GM12878 (cell line): ENCODE measurements at places on chromosomes 13 and 19. TPM values are rescaled to one million over a fixed set of nuclear protein-coding genes. Genes with fewer than 3 reads are reported as not detected.

Gene STOML3
- not detected in 2 replicates for total RNA-seq

Gene NKPD1
- 0.05 and 0.13 TPM in 2 replicates for total RNA-seq

Gene OR7D2
- total RNA-seq, result not detected in 2 replicates

DNA sequence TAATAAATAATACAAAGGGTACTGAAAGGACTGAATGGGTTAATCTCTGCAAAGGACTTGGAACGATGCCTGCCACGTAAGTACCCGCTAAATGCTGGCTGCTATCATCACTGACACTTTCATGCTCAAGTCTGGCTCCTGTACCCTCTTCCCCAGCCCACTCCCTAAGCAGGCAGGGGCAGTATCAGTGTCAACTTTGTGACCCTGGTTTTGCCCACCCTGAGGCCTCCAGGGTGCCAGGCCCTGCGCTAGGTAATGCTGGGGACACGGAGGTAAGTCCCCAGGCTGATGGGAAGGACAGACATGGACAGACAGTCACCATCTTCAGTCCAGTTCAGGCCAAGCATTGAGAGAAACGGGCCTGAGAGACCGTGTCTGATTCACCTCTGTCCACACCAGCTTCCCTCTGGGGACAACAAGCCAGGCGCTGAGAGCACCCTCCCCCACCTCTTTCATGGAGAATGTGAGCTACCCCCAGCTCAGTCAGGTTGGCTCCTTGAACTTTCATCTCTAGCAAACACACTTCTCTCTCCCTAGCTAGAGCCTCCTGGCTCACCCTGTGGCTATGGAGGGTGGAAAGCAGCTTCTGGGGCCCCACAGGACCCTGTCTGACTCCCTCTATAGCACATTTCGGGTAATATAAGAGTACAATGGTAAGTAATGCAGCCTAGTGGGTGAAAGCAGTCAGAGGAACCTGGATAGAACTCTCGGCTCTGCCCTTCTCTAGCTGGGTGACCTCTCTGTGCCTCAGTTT, 800 bp downstream of the ETFB start:
- no peak for DNase-seq

GRCh38 chr19:33660410-33661124, 38.8 kb downstream of the CHST8 start:
- no peak for DNase-seq

DNA sequence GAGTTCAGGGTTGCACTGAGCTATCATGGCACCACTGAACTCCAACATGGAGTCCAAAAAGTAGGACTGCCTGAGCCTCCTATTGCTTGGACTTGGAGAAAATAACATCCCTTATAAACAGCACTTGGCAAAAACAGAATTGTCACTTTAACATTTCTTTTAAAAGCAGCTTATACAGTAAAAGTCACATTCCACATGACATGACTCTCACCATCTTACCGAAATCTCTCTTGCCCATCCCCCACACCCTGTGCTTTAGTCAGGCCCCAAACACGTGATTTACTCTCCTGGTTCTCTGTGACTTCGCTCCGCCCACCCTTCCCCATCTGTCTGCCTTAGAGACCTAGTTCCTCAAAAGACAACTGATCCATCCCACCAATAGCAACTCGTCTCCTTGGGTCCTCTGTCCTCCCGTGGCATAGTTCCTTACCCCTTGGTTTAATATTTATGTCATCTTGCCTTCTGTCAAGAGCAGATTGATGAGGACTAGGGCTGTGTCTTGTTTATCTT, 4.6 kb downstream of the SAFB start:
- DNase-seq, result peak; percentile 48

- no peak for DNase-seq
Measured at GRCh38 chr19:4652075-4652474, 12.8 kb downstream of the TNFAIP8L1 start.

DNA sequence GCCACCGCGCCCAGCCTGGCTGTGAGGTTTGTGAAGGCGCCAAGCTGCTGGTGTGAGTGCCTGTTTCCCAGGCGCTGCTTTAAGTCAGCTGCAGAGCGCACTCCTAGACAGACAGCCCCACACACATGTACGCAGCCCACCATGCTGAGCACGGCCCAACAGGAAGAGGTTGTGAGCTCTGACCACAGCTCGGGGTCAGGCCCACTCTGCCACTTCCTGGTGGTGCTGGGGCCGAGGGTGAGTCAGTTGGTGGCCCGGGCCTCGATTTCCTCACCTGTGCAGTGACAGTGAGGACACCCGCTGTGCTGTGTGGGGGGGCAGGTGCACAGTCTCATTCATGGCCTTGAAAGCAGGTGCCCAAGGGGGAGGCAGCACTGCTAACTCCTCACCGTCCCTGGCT, 106.7 kb downstream of the KDM4B start:
- DNase-seq, result no peak

DNA sequence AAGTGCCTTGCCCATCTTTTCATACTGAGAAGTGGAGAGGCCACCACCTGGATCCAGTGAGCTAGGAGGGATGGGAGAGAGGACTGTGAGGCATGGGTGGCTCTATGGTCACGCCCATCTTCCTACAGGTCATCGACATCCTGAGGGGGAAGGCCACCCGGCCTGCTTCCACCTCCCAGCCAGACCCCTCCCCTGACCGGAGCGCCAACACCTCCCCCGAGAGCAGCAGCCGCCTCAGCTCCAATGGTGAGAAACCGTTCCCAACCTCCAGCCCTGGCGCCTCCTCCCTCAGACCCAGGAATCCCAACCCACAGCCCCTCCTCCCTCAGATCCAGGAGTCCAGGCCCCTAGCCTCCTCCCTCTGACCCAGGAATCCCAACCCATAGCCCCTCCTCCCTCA, 10.1 kb downstream of the BCL3 start:
- no peak for DNase-seq

Gene FPR3
- total RNA-seq, result not detected in 2 replicates

Gene ZNF230
- 2.3 and 4.1 TPM in 2 replicates for total RNA-seq

- DNase-seq, result peak; percentile 79
Measured at GRCh38 chr13:110965038-110965754, 50.3 kb upstream of the ANKRD10 start.

Gene TMC4
- total RNA-seq, result 0.27 and 0.33 TPM in 2 replicates

Gene TNNT1
- 0.62 TPM in 1 of 2 replicates, not detected in the other for total RNA-seq

Gene ZNF578
- total RNA-seq, result 0.10 TPM in 1 of 2 replicates, not detected in the other

Gene PLIN4
- 0.08 and 0.10 TPM in 2 replicates for total RNA-seq

Gene PSG1
- total RNA-seq, result not detected in 2 replicates

DNA sequence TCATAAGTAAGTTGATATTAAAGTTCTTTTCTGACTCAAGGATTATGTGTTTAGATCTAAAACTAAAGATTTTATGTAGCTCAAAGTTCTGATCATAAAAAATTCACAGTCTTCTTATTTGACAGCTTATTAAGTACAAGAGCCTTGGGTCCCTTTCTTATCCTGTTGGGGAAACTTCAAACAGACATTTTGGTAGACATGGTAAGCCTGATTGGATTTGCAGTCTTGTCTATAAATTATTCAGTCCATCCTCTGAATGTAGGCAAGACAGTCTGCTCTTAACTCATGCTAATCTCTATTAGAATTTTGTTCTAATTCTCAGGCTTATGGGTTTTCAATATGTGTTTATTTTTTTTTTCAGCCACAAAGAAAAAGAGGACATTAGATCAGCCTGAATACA, 1718.7 kb upstream of the SLC10A2 start:
- no peak for DNase-seq

DNA sequence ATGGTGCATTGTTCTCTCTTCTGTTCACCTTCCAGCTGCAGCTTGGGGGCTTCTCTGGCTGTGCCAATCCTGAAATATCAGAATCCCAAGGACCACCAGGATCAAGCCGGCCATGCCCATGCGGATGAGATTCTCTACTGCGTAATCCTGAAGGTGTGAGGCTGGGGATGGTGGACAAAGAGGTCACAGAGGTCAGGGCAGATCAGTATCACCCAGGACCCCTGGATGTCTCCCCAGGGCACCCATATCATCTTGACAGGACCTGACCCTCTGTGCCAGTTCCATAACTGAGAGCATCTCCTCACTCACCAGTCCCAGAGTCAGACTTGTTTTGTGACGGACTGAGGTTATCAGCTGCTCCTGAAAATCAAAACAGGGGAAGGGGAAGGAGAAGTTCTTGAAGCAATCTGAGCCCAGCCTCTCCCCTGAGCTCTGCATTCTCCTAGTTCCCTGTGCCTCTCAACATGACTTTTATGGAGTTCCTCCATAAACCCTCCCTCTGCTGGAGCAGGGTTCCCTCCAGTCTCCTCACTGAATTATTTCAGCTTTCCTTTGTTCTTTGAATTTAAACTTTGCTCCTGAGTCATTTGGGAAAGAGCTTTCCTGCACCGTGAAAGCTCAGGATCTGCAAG, 5.5 kb downstream of the LILRA5 start:
- no peak for DNase-seq

DNA sequence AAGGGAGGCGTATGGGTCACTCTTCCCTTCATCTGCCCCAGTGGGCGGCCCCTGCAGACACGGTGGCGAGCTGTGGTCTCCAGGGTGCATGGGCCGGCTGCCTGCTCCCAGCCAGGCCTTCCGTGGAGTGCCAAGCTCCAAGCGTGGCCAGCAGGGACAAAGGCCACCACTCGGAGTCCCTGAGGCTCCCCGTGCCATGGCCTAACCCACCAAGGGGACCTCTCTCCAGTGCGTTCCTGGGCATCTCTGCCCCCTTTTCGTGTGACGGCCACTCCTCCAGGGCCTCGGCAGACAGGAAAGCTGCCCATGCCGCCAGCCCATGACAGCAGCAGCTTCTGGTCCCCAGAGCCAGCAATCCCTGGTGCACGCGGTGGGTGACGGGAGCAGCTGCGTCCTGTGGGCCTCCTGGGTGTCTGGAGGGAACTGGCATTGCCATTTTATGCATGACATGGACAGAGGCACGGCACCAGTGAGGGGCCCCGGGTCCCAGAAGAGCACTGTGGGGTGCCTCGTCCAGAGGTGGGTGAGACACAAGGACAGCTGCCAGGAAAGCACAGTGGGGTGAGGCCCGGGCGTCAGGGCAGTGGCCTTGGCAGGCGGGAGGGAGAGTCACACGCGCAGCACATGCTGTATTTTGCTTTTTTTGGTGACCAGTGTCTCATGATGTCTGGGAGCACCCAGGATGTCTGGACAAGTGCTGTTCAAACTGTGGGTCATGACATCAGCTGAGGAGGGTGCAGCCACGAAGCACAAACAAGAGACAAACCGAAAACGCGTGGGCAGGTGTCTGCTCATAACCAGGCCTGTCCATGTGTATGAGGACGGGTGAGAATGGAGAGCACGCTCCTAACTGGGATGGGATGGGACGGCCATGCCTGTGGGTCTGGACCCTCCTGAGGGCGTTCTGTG, 32.3 kb downstream of the CEBPG start:
- no peak for DNase-seq

DNA sequence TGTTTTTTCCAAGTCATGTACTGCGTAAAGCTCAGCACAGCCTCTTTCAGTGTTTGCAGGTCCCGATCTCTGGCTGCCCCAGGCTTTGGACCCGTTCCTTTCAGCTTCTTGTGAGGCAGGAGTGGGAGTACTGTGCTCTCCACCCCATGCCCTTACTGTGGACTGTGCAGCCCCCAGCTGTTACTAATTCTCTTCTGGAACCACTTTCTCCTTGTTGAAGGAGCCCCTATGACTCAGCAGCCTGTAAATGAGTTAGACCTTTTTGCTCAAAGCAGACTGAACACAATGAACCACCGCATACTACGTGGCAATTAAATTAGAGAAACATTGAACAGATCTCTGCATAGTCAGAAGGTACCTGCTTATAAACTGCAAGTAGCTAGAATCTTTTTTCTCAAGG, 39.0 kb downstream of the SERTM1 start:
- DNase-seq, result no peak

DNA sequence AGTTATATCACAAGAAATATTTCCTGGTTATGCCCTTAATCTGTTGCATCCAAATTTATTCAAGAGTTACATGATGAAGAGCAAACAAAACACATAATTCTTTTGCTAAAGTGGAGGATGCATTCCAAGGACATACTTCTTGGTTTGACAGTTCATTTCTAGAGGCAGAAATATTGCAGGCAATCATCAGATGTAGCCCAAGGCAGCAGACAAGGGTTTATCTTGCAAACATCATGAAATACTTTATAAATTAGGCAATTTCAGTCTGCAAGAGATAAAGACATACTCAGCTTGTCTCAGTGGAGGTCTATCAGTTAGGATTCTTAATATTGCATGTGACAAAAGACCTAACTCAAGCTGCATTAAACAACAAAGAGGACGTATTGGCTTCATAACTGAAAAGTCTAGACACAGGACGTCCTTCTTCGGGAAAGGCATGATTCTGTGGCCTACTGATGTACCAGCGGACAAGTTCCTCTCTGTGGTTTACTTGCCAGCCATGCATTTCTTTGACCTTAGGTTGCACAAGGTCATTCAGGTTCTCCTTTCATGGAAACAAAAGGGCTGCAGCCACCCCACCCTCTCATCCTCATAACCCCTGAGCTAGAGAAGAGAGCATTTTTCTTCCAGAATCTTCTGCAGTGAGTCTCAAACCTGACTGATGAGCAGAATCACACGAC, 204.1 kb downstream of the KATNAL1 start:
- DNase-seq, result no peak

DNA sequence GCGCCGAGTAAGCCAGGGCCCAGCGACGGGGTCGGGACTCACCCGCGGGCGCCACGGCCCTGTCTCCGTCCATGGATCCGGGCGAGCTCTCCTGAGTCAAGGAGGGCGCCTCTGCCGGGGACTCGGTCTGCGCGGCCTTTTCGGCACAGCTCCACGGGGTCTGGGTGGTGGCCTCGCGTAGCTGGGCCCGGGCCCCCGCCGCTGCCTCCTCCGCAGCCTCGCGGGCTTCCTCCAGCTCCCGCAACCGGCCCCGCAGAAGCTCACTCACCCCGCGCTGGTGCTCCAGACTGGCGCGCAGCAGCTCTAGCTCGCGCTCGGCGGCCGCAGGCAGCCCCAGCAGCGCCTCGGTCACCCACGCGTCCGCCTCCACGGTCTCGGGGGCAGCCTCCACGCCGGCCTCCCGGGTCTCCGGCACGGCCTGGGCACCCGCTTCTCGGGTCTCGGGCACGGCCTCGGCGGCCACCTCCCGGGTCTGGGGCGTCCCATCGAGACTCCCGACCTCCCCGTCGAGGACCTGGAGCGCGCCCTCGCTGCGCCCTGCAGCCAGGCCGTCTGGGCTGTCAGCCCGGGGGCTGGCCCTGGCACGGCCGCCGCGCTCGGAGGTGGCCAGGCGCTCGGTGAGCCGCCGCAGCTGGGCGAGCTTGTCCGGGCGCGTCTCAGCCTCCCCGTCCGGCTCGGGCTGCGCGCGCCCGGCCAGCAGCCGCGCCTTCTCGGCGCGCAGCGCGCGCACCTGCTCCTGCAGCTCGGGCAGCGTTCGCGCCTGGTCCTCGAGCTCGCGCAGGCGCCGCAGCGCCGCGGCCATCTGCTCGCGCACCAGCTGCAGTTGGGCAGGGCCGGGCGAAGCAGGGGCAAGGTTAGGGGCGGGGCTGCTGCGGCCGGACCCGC, 8.4 kb downstream of the KANK3 start:
- no peak for DNase-seq

- DNase-seq, result no peak
Measured at GRCh38 chr13:50334944-50335343, 319.7 kb downstream of the KCNRG start.

GRCh38 chr13:100565286-100565685, 23.3 kb downstream of the GGACT start:
- DNase-seq, result no peak

Gene SIGLEC9
- total RNA-seq, result not detected in 2 replicates

Gene GAPDHS
- not detected in 2 replicates for total RNA-seq

- no peak for DNase-seq
Measured at GRCh38 chr13:46126552-46127357, 21.9 kb upstream of the CPB2 start.

GRCh38 chr13:70432276-70432805, 324.1 kb upstream of the KLHL1 start:
- no peak for DNase-seq

GRCh38 chr13:19890030-19890429, 26.6 kb upstream of the ZMYM5 start:
- DNase-seq, result no peak
